ENCODE measurements at places on chromosomes 2 and 18.

GRCh38 chr2:222743251-222743812 is 71.9 kb downstream of the MOGAT1 start:
- no peak for DNase-seq

- no peak for DNase-seq
Measured at GRCh38 chr2:70474256-70474848, 79.3 kb downstream of the TGFA start.

DNA sequence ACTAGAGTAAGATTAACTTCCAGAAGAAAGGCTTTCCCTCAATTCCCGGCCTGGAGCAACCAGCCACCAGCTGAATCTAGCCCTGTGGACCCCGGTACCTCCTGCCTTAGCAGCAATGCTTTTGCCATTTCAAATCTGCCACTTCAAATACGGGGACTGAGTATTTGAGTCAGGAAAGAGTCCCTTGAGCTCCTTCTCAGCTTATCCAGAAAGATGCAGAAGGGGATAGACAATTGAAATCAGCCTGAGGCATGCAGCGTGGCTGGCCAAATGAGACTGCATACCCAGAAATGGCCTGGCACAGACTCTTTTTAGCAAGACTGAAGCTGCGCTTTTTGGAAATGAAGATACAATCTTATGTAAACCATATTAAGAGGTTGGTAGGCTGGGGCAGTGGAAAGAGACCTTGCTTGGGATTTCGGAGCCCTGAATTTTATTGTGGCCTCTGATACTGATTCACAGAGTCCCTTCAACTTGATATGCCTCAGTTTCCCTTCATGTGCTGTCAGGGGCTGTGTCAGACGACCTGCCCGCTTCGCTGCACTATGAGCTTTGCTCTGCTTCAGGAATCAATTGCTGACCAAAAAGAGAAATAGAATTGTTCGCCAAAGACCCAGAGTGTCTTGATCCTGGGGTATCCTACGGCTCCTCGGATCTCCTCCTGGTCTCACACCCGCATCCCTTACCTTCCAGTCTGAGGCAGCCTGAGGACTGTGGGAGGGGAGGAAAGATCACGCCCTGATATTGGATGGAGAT is 1.0 kb downstream of the MATN3 start:
- no peak for DNase-seq

DNA sequence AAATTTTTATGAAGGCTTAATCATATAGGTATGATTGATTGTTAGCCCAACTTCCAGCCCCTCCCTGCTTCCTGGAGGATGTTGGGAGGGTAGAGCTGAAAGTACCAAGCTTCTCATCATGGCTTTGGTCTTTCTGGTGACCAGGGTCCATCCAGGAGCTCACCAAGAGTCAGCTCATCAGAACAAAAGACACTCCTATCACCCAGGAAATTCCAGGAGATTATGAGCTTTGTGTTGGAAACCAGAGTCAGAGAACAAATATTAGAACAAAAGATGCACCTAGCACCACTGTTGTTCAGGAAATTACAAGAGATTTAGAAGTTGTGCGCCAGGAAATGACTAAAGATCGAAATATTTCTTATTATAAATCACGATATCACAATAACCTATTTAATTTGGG is 119.9 kb upstream of the THUMPD2 start:
- no peak for DNase-seq

DNA sequence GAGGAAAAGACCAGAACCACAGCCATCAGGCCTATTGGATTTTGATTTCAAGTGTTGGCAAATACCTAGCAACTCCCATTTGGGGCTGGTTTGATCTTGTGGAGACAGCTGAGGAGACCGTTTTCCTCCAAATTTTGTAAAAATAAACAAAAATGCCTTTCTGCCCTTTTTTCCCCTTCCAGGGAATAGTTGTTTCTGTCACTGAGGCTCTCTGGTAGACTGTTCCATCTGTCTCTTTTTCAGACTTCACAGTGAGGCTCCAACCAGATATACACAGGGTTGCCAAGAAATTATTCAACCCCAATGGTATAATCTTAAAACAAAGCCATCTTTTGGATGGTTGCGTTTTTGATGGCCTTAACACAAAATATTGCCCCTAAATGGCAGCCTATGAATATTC is 115.7 kb downstream of the ACOXL start:
- DNase-seq = no peak

DNA sequence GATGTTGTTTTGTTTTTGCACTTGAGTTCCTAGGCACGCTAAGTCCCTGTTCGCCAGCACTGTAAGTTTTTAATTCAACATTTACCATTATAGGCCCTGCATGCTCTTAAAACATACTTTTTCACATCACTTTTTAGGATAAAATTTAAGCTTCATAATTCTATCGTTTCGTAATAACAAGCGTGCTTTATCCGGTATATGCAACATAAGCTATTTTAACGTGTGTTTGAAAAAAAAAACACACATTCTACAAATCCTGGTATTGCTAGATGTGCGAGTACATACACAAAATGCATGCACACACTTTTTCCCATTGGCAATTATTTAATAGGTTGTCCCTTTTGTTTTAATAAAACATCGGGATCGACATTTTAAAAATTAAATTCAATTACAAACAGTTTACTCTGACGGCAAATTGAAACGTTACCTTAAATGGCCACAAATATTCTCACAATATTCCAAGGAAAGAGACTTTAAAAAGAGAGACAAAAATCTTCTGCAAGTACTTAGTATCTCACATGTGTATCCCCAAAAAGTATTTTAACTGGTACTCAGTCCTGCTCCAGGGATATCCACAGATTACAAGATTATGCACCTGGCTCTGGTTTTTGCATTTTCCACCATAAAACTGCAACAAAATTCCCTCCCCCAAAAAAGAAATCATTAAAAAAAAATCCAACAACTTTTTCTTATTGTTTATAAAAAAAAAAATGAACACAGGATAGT is 1.0 kb upstream of the TCF4 start:
- DNase-seq = peak; percentile 27

GRCh38 chr2:62738981-62739936 is 33.7 kb downstream of the EHBP1 start:
- no peak for DNase-seq

DNA sequence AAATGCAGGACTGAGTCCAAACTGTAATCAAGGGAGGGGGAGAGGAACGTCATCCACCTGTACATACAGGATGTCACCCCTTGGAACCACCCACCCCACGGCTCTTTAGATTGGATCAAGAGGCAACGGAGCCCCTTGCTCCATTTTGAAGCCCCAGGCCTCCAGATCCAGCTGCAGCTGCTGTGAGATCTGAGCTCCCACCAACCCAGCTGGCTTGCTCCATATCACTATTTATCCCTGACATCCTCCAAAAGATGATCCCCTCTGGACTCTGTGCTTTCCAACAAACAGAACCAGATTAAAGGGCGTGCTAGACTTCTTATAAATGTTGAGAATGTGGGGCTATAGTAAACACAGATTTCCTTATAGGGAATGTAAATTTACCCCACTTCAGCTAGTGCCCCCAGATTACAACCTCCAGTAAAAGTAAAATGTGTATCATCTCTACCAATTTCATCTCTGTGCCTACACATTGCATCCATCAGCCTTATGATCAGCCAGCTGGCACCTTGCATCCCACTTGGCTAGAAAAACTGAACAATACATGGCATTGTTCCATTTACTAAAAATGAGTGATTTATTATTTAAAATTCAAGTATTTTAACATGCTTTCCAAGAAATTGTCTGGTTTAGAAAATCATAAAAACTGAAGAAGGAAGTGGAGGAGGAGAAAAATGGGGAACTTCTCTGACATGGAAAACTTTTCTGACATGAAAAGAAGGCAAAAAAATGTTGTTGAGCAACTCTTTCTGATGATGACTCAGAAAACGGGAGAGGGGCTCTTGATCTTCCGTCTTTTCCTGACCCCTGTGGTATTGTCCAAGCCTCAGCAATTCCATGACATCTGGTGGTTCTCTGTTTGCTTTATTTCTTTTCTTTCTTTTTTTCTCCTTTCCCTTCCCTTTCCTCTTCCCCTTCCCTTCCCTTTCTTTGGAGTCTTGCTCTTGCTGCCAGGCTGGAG is 262.6 kb upstream of the THUMPD2 start:
- no peak for DNase-seq

- no peak for DNase-seq
Measured at GRCh38 chr2:44747794-44748193, 193.7 kb upstream of the SIX3 start.

DNA sequence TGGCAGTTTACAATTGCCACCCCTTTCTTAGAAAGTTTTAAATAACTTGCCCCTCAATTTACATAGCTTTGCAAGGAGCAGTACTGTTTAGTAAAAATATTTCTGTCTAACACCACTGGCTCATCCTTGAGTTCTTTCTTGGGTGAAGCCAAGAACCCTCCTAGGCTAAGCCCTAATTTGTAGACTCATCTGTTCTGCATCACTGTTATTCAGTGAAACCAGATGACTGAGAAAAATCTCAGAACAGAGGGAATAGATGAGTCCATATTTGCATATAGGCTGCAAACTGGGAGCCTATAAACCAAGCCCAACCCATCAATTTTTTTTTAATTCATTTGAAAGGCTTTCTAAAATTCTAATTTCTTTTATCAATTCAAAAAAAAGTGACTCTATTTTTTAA is 161.4 kb upstream of the TFPI start:
- DNase-seq = no peak

- DNase-seq = no peak
Measured at GRCh38 chr2:162330881-162331280, 12.4 kb upstream of the IFIH1 start.

GRCh38 chr2:105255979-105256378 is 14.4 kb downstream of the GPR45 start:
- no peak for DNase-seq

- DNase-seq = no peak
Measured at GRCh38 chr2:224904381-224904780, 137.9 kb downstream of the DOCK10 start.

DNA sequence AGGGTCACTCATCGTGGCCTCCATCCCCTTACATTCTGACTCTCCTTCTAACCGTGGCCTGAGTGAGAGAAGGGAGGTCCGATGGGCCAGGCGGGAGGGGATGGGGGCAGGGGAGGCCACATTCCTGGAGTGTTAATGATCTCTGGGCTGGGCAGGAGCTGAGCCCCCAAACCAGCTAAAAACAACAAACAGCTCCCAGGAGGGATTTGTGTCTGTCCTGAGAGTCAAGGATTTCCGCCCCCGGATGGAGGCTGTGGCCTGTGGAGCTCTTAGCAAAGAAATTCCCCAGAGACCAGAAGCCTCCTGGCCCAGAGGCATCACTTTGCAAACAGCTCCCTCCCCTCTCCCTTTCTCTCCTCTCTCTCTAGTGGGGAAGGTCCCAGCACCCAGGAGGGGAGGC is 23.5 kb downstream of the EMX1 start:
- no peak for DNase-seq

DNA sequence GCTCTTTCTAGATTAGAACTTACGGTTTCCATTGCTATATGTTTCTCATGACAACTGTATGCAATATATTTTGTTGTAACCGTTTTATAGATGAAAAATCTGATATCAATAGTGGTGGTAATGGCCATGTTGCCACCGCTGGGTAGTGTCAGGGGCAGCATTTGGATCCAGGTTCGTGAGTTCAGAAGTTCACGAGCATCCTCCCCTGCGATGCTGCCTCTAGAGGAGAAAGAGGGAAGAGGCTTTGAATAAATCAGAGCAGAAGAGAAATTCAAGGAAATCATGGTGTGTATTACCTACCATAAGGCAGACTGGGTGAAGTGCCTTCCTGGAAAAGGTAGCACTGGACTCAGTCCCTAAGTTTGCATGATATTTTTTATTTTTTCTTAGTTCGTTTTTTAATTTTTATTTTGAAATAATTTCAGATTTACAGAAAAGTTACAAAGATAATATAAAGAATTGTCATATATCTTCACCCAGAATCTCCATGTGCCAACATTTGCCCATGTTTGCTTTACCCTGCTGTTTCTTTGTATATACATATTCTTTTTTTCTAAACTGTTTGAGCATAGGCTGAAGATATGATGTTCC is 3.3 kb upstream of the ZBTB7C start:
- peak; percentile 57 for DNase-seq

- DNase-seq = no peak
Measured at GRCh38 chr2:129002751-129003150, 684.1 kb upstream of the HS6ST1 start.

DNA sequence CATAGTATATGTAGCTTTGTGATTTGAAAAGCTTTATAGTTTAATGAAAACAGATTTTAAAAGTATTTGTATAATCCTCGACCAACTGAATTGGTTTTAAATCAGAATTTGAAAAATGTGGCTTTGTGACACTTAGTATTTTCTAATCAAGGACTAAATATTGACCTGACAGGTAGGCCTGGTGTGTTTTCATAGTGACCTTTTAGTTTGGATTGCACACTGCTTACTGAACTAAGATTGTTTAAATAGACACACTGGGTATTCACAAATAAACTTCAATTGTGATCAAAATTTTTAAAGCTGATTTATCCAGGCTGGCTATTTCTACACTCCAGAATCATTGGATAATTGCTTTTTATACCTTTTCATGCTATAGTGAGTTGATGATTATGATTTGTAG is 31.8 kb upstream of the FAM237A start:
- no peak for DNase-seq

GRCh38 chr2:190415794-190416775 is 7.9 kb downstream of the MFSD6 start:
- no peak for DNase-seq

DNA sequence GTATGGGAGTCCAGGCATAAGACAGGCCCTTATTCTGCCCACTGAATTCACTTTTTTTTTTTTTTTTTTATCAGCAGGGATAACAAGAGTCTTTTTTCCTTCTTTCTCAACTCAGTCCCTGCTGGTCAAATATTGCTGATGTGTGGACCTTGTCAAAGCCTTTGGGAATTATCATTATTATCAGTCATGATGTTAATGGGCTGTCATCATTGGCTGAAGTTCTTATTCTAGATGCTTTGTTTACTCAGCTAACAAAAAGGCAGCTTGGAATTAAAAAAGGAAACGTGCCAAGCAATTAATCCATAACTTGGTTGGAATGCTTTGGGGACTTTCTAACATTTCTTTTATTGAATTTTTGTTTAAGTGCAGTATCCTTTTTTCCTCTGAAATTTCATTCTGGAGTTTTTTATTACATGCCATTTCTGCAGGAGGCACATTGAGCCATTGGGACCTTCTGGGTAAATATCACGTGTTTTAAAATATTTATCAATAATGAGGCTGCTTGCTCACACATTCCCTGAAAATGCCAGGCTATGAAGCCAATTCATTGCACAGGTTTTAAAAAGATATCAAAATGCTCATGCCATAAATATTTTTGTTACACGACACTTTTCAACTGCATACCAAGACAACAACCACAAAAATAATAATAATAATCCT is 246.3 kb downstream of the TXNL1 start:
- no peak for DNase-seq

- no peak for DNase-seq
Measured at GRCh38 chr2:144379851-144380311, 140.0 kb downstream of the ZEB2 start.

GRCh38 chr2:56108806-56109205 is 75.0 kb upstream of the CCDC85A start:
- no peak for DNase-seq

Data from NCI-H1105 (cell line).